ENCODE measurements at places on chromosomes 4 and X.

DNA sequence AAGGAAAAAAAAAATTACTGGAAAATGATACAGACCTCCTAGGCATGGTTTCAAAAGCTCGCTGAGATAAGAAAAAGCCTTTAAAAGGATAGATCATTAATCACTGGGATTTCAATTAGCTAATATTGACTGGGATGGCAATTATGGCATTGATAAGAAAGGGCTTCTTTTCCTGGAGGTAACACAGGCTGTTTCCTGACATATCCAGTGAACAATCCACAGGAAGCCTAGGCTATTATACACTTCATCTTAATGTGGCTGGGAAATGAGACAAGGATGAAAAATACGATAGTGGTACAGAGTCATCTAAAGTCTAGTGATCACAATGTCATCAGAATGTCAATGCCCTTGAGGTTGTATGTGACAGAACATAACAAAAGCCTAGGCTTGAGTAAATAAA, 1579.3 kb downstream of the C4orf33 start:
- DNase-seq = no peak

GRCh38 chrX:69170319-69170718, 5.1 kb upstream of the PJA1 start:
- DNase-seq = no peak

- no peak for DNase-seq
Observed at GRCh38 chr4:129138810-129139496, 43.0 kb downstream of the C4orf33 start.

GRCh38 chr4:138579146-138579545, 337.0 kb upstream of the SLC7A11 start:
- DNase-seq = no peak

- DNase-seq = no peak
Observed at GRCh38 chr4:1290165-1290977, 680 bp downstream of the MAEA start.
